Lower lobe of right lung (tissue), 2 donors: ENCODE measurements at places on chromosomes 3 and 15.

GRCh38 chr3:181757694-181758306, 46.1 kb downstream of the SOX2 start:
- H3K27me3 ChIP-seq: no peaks in the 10 kb centered on the region
- DNase-seq: no peak
- no peaks in the 10 kb centered on the region for H3K36me3 ChIP-seq
- no peaks in the 10 kb centered on the region for H3K4me1 ChIP-seq
- no peak overlapping the region for H3K27ac ChIP-seq

GRCh38 chr3:128226795-128227395, 73.6 kb downstream of the EEFSEC start:
- H3K27ac ChIP-seq: no peak overlapping the region
- no peak overlapping the region for H3K4me3 ChIP-seq
- H3K4me1 ChIP-seq: no peaks in the 10 kb centered on the region

- H3K4me1 ChIP-seq: no peaks in the 10 kb centered on the region
- H3K4me3 ChIP-seq: no peak overlapping the region
- no peaks in the 10 kb centered on the region for H3K27me3 ChIP-seq
Observed at GRCh38 chr15:100255644-100256043, 86.1 kb downstream of the ADAMTS17 start.

GRCh38 chr15:33994005-33994615, 25.8 kb downstream of the CHRM5 start:
- DNase-seq: no peak
- no peak overlapping the region for H3K27ac ChIP-seq
- no peak overlapping the region for H3K4me3 ChIP-seq
- no peaks in the 10 kb centered on the region for H3K4me1 ChIP-seq
- H3K36me3 ChIP-seq: no peaks in the 10 kb centered on the region
- H3K27me3 ChIP-seq: no peaks in the 10 kb centered on the region

- no peak overlapping the region for H3K4me3 ChIP-seq
- no peaks in the 10 kb centered on the region for H3K27me3 ChIP-seq
- DNase-seq: no peak
- no peak overlapping the region for H3K27ac ChIP-seq
- no peaks in the 10 kb centered on the region for H3K4me1 ChIP-seq
Observed at GRCh38 chr15:71485094-71485693, 325.2 kb upstream of the NR2E3 start.

DNA sequence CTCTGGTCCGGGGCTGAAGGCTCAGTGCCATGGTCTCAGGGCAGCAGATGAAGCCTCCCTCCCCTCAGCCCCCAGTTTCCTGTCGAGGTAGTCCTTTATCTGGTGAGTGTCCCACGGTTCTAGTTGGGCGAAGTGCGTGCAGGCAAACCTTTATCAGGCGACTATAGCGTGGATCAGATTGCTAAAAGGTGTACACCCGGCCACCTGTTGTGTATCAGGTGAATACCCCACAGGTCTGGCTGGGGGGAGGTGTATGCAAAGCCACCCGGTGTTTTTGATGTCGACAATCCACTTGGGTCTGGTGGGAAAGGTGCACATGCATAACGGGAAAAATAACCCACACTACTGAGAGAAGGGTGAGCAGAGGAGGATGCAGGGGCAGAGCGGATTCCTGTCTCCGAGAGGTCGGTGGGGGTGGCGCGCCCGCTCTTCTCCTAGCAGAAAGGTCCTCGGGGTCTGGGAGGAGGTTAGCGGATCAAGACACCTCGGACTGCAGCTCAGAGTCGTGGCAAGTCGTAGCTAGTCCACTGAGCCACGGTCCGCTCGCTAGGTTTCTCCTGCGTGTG, 507 bp downstream of the SLC12A6 start:
- no peaks in the 10 kb centered on the region for H3K27me3 ChIP-seq
- peak overlapping the region; percentile 67 for H3K4me3 ChIP-seq
- H3K4me1 ChIP-seq: peaks cover 56% of the 10 kb centered on the region
- peaks cover 29% of the 10 kb centered on the region for H3K36me3 ChIP-seq
- no peak for DNase-seq

DNA sequence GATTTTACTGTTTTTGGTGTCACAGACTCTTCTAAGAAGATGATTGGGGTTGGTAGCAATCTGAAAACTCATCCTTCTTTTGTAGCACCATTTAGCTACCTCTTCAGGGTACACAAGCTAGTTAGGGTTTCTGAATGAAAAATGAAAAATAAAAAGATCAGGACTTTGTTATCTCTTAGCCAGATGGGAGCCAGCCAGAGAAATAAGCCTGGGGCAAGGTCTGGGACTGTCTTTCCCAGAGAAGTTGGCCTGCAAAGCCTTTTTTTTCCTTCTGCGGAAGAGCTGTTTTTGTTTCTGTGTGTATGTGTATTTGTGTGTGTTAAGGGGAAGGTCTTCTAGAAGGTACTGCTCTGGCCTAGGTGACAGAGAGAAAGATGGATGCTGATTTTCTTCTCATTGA, 150.7 kb upstream of the AGTR1 start:
- H3K27me3 ChIP-seq: no peaks in the 10 kb centered on the region
- H3K4me1 ChIP-seq: no peaks in the 10 kb centered on the region
- no peak for DNase-seq
- H3K27ac ChIP-seq: no peak overlapping the region
- H3K4me3 ChIP-seq: no peak overlapping the region
- H3K36me3 ChIP-seq: no peaks in the 10 kb centered on the region
